ENCODE measurements at places on chromosomes 13 and 19.

DNA sequence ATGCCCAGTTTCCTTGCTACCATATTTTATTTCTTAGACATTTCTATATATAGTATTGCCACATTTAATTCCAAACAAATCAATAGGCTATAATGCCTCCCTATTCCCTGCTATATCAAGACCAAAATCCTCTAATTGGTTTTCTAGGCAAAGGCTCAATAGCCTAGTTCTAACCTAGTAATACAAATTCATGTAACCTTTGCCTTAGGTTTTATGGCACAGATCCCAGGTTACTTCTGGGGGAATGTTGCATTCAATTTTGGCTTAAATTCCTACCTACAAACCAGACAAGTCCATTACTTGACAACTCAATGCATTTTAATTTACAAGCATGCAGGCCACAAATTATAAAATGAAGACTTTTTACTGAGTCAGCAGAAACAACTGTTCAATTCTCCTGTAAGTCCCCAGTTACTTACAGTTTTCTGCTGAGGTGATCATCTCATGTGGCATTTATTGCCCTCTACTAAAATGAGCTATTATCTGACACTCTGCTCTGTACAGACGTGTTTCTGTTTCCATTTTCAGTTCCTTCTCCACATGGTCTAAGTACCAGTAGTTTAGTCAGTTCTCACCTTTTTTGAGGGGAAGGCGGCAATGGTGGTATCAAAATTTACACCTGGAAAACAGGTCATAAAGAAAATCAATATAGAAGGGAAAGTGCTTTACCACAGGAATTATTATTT is 11.7 kb downstream of the KCNRG start:
- no peak for DNase-seq

GRCh38 chr13:30466358-30466714 is 600 bp upstream of the HMGB1 start:
- no peak for DNase-seq

DNA sequence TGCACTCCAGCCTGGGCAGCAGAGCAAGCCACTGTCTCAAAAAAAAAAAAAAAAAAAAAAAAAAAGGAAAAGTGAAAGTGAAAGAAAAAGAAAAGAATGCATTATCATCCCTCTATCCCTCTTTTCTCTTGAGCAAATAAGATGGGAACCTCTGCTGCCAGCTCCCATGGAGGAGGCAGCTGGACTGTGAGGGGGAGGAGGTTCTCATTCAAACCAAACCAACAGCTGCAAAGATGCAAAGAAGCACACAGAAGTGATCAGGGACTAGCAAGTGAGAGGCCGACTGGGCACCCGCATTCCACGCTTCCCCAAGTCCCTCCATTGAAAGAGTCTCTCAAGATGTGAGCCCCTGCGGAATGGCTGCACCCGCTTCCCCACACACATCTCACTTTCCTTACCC is 63.5 kb downstream of the TSHZ3 start:
- no peak for DNase-seq

DNA sequence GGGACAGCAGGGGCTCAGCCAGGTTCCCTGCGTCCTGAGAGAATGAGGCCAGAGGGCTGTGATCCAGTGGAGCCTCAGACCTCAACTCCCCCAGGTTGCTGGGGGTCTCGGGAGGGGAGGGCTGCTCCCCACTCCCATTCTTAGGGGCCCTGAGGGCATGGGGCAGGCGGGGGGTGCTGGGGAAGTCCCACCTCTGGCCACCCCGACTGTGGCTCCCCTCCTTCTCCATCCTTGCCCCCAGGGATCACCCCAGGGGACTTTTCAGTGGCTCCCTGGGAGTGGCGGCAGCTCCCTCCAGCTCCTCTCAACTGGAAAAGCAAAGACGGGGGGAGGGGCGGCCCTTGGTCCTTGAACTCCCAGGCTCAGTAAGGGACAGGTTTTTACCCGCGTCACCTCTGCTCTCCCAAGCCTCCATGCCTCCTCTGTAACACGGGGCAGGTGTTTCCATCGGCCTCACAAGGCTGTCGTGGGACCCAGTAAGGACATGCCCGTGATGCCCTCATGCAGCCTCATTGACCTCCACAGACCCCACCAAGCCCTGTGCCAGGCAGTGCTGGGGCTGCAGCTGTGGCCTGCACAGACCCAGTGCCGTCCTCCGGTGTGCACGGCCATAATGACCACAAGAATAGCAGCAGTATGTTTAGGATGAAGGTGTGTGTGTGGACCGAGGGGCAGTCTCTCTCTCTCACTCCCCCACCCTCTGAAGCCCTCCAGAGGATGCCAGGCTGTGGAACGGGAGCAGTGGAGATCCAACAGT is 11.6 kb upstream of the TOMM40 start:
- no peak for DNase-seq

- no peak for DNase-seq
These were observed 259.9 kb upstream of the STARD13 start for GRCh38 chr13:33545492-33545891.

DNA sequence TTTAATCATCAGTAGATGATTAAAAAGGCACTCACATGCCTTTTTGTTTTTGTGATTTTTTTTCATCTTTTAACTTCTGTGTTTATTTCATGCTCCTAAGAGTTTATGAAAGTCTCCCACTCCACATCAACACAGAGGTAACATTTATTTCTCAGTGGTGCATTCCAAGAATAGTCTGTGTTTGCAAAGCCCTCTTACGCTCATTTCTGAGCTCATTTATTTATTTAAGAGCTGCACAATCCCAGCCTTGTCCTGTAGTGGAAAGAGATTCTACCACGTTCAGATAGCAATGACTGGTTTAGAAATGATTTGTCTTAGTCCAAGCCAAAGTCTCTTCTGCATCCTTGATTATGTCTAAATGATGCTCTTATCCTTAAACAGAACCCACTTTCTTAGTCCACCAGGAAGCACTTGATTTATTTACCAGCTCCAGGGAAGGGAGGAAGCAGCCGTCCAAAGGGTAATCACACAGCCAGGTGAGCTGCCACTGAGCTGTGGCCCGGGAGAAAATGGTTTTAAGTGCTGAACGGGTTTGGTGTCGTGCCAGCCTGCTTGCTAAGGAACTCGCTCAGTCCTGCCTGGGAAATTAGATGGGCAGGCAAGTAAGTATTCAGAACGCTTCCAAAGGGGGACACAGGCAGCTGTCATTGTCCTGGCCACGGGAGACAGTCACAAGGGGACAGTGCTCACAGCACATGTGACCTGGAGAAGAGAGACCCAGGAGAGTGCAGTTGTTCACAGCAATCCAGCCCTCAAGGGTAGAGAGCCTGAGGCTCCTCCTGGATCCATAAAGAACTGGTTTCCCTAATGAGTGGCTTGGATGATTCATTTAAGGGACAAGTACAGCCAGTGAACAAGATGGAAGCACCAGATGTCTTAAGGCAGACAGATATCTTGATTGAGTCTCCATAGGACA is 131.8 kb upstream of the WASF3 start:
- no peak for DNase-seq

- no peak for DNase-seq
These were observed 7.1 kb downstream of the AKAP11 start for GRCh38 chr13:42279080-42279479.

GRCh38 chr13:86907156-86907555 is 764.0 kb upstream of the SLITRK5 start:
- DNase-seq, result no peak

DNA sequence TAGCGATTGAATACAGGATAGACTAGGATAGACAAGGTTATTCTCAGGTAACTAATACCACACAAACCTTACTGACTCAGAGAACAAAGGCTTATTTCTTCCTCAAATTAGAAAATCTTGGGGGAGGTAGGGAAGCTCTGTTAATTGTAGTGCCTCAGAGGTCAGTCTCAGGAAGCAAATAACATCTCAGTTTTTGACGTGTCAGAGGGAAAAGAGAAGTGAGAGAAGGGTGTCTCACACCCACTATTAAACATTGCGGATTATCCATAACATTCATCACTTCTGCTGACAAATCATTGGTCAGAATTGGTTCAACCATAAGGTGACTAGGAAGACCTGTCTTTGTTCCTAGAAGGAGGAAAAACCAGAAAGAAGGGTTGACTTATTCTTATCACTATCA is 579.4 kb upstream of the MIR17HG start:
- DNase-seq, result no peak

DNA sequence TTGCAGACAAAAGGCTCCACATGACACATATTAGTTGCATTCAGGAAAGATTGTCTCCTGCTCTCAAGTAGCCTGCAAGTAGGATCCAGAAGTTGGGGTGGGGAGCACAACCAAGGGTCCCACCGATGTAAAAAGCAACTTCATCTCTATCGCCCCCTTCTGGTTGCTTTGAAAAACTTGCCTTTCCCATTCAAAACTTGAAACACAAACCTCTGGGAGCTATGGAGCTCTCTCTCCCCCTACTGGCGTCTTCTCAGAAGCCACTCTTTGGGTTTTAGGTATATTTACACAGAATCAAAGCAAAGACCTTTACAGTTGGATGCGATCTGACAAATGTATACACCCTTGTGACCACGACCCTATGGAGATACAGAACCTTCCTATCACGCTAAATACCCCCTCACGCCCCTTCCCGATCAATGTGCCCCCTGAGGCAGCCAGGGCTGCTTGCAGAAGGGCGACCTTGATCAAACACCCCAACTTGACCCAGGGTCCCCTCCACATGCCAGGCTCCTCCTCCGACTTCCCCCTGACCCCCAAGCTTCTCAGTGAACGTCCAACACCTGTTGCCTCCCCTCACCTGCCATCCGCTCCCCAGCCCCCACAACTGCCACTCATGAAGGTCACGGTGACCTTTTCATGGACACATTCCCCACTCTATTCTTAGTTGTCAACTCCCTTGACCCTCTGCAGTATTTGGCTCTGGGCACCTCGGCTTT is 10.1 kb downstream of the NOSIP start:
- no peak for DNase-seq

DNA sequence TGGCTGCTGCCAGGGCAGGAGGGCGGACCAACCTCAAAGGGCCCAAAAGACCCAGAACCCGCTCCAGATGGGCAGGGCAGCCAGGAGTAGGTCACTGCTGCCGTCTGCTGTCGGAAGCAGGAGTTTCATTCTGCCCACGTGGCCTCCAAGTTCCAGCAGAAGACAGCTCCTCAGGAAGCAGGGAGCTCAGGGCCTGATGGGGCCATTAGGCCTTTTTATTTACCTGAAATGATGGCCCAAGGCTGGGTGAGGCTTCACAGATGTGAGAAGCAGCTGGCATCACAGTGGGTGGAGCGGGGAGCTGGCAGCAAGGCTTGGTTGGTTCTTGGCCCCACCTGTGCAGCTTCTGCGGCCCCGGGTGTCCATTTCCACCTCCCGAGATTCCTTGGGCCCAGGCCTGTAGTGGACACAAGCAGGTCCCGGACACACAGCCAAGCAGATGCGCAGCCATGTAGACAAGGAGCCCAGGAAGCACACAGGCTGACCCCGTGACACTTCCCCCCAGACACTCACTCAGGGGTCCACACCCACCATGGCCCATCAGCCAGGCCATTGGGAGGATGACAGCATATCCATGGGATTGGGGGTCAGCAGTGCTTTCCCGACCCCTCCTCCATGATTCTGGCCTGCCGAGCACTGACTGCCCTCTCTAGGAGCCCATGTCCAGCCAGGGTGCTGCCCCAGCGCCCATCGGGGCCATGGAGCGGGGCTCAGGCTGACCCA is 26.4 kb downstream of the C13orf46 start:
- no peak for DNase-seq

DNA sequence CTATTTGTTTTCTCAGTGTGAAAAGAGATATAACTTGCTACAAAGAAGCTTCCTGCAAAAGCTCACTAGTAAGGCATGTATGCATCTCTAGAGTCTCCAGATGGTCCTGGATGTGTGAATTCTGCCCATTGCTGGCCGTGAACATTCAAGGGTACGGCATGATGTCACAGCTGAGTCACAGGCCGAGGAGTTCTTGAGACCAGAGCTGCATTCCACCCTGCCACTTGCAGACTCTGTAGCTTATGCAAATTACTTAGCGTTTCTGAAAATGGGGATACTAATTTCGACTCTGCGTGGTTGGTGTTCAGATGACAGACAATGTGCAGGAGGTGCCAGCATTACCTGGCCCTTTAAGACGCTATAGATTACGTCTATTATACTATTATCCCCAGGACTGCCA is 470.7 kb downstream of the ZNF536 start:
- no peak for DNase-seq

GRCh38 chr19:36421749-36422481 is 3.5 kb upstream of the ZFP82 start:
- DNase-seq, result no peak

- DNase-seq, result no peak
These were observed 100.4 kb downstream of the ING1 start for GRCh38 chr13:110813646-110814624.

DNA sequence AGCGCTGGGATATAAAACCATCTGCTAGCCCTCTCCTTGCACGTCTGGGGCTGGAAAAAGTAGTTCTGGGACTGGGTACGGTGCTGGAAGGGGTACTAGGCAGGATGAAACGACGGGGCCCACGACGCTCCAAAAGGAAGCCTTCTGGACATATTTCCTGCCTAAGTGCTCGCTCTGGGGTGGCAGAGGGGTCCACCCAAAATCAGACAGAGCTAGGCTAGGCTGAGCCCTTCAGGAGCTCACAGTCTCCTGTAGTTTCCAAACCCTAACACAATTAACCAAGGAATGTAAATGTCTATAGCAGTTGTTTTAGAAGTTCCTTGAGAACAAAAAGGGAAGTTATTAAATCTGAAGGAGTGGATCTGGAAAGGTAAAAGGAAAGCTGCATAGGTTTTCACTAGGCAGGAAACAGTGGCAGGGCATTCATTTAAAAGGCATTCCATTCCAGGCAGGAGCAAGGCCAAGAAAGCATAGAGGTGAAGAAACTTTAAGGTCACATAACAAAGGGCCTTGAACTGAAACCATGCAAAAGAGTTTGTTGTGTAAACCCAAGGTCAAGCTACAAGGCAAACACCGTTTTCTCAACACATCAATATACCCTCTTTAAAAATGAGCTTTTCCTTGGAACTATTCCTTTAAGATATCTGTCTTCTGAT is 634 bp upstream of the DIAPH3 start:
- DNase-seq, result no peak

GRCh38 chr13:67343777-67344176 is 113.6 kb upstream of the PCDH9 start:
- no peak for DNase-seq

- DNase-seq, result no peak
These were observed 39.1 kb upstream of the RNF113B start for GRCh38 chr13:98216135-98216565.

- no peak for DNase-seq
These were observed 9.6 kb downstream of the RPS16 start for GRCh38 chr19:39426170-39426569.

DNA sequence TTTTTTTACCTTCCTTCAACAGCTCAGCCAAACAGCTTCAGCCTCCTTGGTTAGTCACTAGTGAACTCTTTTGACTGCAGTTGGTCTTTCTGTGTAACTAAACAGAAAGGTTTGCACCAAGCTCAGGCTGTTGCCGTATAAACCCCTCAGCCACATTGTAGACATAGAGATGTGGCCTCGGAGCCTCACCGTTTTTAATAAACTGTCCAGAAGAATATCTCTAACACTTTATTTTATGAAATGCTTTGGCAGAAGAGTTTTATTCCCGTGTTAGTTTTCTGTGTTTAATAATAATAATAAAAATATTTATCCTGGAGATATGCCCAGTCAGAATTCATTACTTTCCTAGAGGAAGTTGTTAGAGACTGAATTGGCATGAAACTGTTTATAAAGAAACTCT is 171.7 kb upstream of the MAB21L1 start:
- DNase-seq, result no peak

- no peak for DNase-seq
These were observed 6.8 kb downstream of the ZNF134 start for GRCh38 chr19:57620673-57621348.
